ENCODE measurements at places on chromosomes 4 and X.
A peak's percentile ranks its signal among the peaks of the same experiment; 100 is the strongest.

DNA sequence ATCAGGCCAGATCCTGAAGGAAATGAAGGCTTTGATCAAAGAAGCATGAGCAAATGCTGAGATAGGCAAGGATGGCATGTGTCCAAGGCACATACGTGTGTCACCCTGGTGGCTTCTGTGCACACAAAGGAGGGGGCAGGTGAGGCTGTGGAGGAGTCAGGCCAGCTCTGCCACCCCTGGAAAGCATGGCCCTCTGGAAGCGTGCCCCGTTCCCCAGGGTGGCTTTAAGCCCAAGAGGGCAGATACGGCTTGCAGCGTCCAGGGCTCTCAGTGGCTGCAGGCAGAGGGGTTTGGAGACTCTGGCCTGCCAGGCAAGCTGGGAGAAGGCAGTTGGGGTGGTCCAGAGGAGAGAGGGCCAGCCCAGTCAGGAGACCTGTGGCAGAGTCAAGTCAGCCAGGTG is 25.6 kb downstream of the PNMA6E start:
- DNase-seq: no peak

DNA sequence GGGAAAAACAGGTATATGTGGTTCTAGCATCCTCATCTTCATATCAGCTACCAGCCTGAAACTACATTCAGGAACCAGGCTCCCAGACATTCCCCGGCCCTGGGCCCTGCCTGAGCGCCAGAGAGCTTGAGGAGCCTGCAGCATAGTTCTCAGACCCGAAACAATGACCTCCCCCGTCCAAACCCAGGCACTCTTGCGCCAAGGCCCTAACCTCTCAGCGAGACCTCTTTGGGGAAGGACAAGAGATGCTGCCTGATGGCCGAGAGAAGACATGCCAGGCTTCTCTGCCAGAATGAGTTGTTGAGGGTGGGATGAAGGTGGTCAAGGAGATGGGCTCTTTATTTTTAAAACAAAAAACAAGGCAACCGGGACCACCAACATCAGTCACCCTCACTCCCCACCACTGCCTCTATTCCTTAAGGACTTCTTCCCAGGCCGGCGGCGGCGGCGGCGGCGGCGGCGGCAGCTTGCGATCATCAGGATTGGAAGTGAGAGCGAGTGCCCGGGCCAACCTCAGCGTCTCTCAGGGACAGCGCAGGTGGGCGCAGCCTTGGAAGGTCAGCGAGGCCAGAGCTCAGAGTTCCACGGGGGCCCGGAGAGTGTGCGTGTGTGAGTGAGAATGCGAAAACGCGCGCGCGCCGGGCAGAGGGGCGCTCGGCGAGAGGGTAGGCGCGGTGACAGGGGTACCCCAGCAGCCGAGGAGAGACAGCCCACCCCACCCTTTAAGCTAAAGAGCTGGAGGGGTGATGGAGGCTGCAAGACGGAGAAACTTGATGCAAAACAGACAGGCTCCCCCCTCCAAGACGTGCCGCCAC is 601 bp downstream of the INPP4B start:
- DNase-seq: no peak

GRCh38 chrX:3037218-3037617 is 4.1 kb upstream of the ARSF start:
- DNase-seq: no peak

- DNase-seq: no peak
These were observed 74.1 kb downstream of the EFNB1 start for GRCh38 chrX:68902706-68903504.

DNA sequence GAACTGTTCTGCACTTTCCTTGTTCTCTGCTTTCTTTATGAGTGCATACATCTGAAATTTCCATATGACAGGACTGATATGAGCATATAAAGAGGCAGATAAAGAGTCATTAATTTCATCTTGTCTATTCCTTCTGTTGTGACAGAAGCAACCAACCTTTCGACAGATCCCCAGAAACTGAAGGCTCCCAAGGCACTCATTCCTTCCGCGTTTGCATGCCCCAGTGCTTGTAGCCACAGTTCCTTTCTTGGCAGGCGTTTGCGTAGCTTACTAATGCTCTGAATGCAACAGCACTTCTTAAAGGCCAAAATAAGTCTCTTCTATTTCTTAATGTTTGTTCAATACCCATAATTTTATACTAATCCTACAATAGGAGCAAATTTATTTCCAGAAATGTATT is 94.0 kb upstream of the TBL1X start:
- no peak for DNase-seq

DNA sequence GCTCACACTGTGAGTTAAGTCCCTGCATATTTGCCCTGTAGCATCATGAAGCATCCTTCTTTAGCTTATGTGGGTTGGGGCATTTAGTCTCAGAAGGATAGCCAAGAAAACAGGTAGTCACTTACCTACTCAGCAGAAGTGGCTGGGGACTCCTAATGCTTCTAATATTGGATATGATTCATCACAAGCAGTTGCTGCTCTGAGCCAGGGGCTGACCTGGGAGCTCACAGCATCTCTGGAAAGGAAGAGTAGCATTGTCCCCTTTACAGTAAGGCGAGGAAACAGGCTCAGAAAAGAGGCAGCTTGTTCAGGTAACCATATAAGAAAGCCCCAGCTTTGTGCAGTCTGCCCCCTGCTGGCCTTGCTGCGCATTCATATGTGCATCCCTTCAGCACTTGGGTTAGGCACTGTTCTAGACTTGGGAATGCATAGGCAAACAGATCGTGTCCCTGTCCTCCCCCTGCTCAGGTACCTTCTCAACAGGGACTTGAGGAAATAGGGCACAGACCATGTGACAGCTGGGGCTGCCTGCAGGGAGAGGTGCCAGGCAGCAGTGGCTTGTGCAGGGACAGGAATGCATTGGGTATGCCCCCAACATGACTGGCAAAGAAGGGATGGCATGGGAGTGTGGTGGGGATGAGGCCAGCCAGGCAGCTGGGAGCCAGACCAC is 35.7 kb upstream of the TBC1D14 start:
- DNase-seq: peak; percentile 28

DNA sequence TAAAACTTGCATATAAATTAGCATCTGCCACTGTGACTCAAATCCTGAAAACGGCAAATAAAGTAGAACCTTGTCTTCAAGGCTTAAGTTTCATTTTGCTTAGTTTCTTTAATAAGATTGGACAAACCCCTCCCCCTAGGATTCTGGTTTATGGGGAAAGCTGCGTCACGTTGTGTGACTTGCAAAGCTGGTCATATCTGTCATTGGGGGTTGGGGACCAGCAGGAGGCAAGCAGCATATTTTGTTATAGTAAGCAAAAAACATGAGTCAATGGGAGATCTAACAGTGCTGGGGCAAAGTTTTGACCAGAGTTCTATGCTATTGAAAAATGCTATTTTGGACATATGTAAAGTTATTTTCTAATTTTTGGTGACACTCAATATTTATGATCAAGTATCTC is 407.3 kb downstream of the PCDH18 start:
- DNase-seq: no peak

GRCh38 chr4:176319704-176320339 is at the start of gene SPCS3:
SPCS3 (plus strand) TSS chr4:176319966; CDS start chr4:176320077, 111 bp downstream.
- peak; percentile 95 for DNase-seq

GRCh38 chrX:130262231-130262630 is 6.5 kb downstream of the ZNF280C start:
- DNase-seq: no peak

DNA sequence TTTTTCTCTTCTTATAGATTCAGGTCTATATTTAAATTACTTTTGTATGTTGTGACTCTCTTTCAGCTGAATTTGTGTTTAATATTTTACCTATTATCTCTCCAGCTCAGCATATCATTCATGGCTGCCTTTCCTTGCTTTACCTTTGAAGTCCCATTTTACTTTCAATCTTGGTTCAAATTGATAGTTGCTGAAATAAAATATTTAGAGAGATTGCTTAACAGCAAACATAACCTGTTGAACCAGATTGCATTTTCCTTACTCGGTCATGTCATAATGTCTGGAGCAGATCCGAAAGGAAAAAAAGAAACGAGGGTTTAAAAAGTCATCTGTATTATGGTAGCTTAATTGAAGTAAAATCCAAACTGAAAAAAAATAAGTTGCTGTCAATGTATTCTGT is 94.1 kb downstream of the IL1RAPL2 start:
- DNase-seq: no peak

- no peak for DNase-seq
These were observed 244.3 kb downstream of the PTTG2 start for GRCh38 chr4:38204339-38205035.

- peak; percentile 85 for DNase-seq
These were observed 24.4 kb downstream of the UCHL1 start for GRCh38 chr4:41281038-41281634.

- peak; percentile 90 for DNase-seq
These were observed 581 bp upstream of the STK32B start for GRCh38 chr4:5050520-5051277.
